Mammary microvascular endothelial cell (primary cell): ENCODE measurements at places on chromosomes 3 and 15. TPM values are rescaled to one million over a fixed set of nuclear protein-coding genes. Genes with fewer than 3 reads are reported as not detected.

PCOLCE2 gene
- total RNA-seq: not detected in 2 replicates

GOLGA8T gene
- total RNA-seq: not detected in 2 replicates

MITF gene
- 3.1 and 3.2 TPM in 2 replicates for total RNA-seq

C3orf62 gene
- 0.80 and 6.3 TPM in 2 replicates for total RNA-seq

COX5A gene
- 199 and 206 TPM in 2 replicates for total RNA-seq

SI gene
- total RNA-seq: not detected in 2 replicates

BTLA gene
- not detected in 2 replicates for total RNA-seq

TICRR gene
- total RNA-seq: 6.0 and 6.7 TPM in 2 replicates
